ENCODE measurements at places on chromosomes 7 and 10.

DNA sequence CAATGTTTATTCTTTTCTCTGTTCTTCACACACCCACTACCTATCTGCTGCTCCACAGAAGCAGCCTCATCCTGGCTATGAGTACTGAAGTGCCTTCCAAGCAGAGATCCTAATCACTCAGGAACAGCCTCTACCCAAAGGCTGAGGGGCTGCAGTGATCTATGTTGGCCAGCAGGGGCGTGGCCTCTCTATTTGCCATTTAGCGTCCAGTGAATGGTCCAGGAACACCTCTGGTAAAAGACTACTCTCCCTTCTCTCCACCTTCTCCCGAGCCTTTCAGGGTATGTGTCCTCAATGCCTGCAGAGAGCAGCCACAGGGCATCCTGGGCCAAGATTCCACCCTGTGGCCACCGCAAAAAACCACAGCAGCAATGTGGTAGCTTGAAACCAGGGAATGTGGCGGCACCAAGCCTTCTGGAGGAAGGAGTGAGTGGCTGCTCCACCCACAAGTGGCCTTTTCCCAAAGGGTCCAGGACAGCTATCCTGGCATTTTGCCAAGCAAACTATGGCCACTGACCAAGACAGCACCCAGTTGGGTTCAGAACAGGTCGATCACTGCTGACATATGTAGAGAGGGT is 70.9 kb downstream of the SYPL1 start:
- DNase-seq: peak; percentile 31

DNA sequence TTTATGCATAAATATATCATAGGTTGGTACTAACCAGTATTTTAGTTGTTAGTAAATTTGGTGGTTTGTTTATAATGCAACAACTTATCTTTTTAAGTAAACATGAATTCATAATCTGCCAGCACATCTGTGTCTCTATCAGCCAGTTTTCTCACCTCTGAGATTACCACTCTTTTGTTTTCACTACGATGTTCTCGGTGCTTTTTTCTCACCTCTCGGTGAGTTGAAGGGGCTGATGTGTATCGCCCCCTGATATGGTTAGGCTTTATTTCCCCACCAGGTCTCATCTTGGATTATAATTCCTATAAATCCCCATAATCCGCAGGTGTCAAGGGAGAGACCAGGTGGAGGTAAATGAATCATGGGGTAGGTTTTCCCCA is 114.1 kb downstream of the CAMK1D start:
- DNase-seq: no peak

- no peak for DNase-seq
These were observed 582.2 kb upstream of the ZWINT start for GRCh38 chr10:56943221-56943755.

- no peak for DNase-seq
These were observed 141.7 kb upstream of the CCDC6 start for GRCh38 chr10:60048091-60048501.

DNA sequence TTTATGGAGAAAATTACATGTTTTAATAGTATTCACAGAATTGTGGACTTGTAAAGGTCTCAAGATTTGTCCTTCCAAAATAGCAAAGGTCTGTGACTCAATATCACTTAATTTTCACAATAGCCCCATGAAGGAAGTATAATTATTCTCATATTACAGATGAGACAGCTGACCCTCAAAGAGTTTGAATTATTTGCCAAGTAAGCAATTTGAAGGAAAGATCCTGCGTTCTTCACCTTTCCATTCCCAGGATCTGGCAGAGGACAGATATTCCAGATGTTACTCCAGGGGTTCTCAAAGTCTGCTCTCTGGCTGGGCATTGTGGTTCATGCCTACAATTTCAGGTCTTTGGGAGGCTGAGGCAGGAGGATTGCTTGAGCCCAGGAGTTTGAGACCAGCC is 559.4 kb upstream of the AUTS2 start:
- no peak for DNase-seq

DNA sequence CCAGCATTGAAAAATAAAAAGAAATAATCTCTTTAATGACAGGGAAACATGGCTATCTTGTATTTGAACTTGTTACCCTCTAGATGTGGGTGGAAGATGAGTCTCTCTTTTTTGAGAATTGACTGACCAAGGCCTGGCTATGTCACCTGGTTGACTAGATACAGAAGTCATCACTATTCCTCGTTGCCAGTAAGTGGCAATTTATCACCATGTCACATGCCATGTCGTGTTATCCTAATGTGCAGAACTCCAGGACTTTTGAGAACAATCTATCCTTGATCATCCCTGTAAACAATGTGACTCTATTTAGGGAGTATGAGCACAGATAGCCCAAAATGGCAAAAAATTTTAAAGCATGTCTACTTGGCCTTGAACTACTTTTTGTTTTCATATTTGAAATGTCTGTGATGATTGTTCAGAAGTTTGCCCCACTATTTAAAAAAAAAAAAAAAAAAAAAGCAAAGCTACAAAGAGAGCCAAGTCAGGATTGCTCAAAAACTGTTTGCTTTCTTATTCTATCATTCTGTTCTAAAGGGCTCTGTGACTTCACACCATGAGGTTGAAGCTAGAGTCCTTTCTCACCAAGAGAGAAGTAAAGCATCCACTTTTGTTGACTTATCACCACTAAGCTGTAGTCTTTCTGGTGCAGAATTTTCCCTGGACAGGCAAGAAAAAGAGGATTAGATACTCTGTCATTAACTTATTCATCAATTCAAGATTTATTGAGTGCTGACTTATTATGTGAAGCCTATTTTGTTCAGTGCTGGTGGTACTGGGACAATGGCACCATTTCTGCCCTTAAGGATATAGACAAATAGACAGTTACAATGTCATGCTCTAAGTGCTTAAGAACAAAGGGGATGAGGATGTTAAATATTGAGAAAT is 10.4 kb upstream of the WIPF3 start:
- no peak for DNase-seq

DNA sequence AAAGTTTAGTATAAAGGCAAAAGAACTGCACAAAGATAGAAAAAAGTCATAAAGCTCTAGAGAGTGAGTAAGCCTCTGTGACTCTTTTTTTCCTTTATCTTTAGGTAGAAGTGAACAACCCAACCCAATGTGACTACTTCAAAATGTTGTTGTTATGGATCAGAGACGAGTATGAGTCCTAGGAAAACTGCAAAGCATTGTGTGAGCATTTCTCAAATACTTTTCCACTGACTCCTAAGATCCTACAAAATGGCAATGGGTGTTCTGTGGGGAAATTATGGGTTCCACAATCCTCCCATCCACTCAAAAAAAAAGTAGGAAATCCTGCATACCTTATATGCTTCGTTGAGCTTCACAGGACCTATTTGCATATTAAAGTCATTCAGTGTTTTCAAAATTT is 177.1 kb downstream of the DGKI start:
- DNase-seq: no peak

- DNase-seq: peak; percentile 26
These were observed 75.6 kb downstream of the CCDC6 start for GRCh38 chr10:59830601-59831259.

- DNase-seq: no peak
These were observed 315.3 kb downstream of the CXCL12 start for GRCh38 chr10:44069573-44069972.

GRCh38 chr7:47814905-47815613 is 133.2 kb downstream of the PKD1L1 start:
- DNase-seq: no peak

GRCh38 chr7:104240401-104240800 is 32.6 kb upstream of the ORC5 start:
- no peak for DNase-seq

GRCh38 chr10:34184939-34185386 is 630.1 kb downstream of the PARD3 start:
- no peak for DNase-seq

- no peak for DNase-seq
These were observed 59.9 kb downstream of the PDGFA start for GRCh38 chr7:459584-460373.

DNA sequence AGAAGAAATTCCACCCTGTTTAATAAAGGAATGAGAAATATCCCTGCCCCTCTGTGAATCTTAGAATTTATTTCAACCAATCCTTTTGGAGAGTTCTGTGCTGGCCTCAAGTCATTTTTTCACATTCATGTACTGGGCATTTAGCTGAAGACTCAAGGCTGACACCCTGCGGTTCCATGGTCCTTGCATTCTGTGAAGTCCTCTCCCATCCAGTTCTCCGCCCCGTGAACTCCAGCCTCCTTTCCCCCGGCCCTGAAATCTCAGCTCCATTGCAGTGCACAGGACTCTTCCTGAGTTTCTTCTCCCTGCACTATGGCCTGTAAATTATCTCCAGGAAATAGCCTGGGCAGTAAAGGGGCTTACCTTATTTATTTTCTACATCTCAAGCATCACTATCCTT is 183.0 kb upstream of the KCND2 start:
- no peak for DNase-seq

- DNase-seq: peak; percentile 54
These were observed 4.1 kb upstream of the PILRB start for GRCh38 chr7:100353685-100354330.

- DNase-seq: no peak
These were observed 348.0 kb downstream of the SORCS1 start for GRCh38 chr10:106816318-106817085.

- peak; percentile 61 for DNase-seq
These were observed 262.8 kb upstream of the AOAH start for GRCh38 chr7:36986948-36987724.

DNA sequence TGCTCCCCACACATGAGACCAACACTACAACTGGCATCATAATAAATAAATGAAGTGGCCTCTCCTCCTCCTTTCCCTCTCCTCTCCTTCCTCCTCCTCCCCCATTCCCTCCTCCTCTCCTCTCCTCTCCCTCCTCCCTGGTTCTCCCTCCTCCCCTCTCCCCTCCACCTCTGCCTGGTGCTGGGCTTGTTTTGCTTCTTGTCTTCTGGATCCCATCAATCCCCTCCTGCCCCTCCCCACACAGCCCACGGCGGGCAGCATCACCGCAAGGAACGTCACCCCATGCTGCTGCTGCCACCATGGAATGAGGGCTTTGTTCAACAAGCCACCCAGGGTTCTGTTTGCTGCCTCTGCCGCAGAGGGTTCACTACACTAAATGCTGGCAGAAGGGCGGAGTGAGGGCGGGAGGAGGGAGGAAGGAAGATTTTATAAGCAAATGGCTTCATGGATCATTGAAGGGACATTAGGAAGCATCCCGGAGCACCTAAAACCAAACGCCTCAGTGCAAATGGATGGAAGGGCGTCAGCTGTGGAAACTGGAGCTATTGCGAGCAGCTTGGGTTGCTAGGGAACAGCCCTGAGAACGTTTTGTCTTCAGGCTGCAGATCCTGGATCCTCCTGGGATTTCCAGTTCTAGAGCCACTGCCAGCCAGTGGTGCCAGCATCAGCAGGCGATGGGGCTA is 379.7 kb upstream of the ZMIZ1 start:
- no peak for DNase-seq

Measured in CD4-positive, alpha-beta T cell treated with Interleukin-2 at 100 ng/mL for 4 hours (primary cell).